ENCODE measurements at places on chromosomes 16 and 17.

- DNase-seq, result no peak
These were observed 42.6 kb downstream of the KLHDC4 start for GRCh38 chr16:87723226-87723623.

- no peak for DNase-seq
These were observed 29.9 kb downstream of the SMURF2 start for GRCh38 chr17:64632194-64632593.

DNA sequence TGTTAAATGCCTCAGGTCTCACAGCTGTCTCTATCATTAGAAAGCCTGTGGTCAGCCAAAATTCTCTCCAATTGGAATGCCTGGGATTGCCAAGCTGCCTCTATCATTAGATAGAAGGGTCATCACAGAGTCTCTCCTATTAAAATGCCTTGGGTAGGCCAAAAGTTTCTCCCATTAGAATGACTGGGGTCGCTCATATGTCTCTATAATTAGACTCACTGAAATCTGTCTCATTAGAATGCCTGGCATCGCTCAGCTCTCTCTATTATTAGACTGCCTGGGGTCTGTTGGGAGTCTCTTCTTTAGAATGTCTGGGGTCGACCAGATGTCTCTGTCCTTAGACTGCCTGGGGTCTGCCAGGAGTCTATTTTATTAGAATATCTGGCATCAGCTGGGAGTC, 2265.1 kb downstream of the TP53TG3F start:
- no peak for DNase-seq

DNA sequence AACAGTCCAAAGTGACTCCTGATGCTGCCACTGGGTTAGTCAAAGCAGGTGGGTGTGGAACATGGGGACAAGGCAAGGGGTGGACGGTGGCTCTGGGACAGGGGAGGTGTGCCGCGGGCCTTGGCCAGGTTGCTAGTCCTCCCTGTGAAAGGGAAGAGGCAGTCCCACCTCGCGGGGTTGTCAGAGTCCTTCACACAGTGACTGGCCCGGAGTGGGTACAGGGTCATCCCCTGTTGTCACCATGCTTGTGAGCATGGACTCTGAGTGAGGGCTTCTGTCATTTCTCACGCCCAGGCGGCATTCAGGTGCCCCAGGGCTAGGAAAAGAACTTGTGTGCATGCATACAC, 3.1 kb upstream of the ZNF469 start:
- no peak for DNase-seq

- DNase-seq, result no peak
These were observed 4.4 kb downstream of the KIF19 start for GRCh38 chr17:74330446-74330845.

DNA sequence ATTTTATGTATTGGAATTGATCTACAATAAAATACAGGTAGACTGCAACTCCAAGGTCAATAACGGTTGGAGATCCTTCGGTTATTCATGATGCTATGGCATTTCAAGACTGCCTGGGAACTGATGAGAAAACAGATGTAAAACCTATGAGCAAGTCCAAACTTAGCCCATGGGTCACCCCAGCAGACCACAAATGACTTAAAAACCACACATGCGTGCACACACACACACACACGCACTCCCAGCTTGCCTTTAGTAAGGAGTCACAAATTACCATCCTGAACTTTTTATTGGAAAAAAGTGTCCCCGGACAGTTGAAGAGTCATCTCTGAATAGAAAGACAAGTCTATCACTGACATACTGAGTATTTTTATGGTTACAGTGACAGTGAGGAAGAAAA, 26.7 kb downstream of the TRIM25 start:
- no peak for DNase-seq

GRCh38 chr16:75483222-75483621, 12.0 kb downstream of the CHST6 start:
- DNase-seq, result no peak

DNA sequence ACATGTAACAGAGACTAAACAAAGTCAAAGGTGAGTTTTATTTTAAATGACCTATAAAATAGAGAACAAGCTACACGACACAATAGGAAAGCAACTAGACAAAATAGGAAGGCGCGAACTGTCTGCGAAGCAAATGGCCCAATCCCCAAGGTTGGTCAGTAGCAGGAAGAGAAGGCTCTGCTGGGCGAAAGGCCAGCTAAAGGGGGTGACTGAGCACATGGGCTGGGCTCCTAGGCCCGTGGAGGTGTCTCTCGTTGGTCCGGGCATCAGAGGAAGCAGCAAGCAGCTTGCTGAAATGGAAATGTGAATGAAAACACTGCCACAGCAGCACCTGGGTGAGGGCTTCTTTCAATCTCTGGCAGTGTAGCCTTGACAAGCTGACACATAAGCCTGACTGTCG, 129.4 kb downstream of the ZNF778 start:
- DNase-seq, result no peak

DNA sequence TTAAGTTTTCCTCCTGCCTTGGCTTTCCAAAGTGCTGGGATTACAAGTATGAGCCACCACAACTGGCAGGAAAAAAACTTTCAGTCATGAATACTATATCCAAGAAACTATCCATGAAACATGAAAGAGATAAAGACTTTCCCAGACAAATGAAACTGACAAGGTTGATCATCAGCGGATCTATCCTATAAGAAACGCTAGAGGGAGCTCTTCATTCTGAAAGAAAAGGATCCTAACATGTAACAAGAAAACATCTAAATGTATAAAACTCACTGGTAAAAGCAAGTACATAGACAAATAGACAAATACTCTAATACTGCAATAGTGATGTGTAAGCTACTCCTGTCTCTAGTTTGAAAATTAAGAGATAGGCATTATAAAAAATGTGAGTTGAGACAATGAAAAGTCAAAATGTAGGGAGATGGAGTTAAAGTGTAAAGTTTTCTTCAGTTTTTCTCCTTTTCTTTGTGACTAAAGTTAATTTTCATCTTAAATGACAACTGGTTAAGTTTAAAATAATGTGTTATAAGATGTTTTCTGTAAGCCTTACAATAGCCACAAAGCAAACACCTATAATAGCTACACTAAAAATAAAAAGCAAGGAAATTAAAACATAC, 79.6 kb upstream of the TEKT1 start:
- no peak for DNase-seq

DNA sequence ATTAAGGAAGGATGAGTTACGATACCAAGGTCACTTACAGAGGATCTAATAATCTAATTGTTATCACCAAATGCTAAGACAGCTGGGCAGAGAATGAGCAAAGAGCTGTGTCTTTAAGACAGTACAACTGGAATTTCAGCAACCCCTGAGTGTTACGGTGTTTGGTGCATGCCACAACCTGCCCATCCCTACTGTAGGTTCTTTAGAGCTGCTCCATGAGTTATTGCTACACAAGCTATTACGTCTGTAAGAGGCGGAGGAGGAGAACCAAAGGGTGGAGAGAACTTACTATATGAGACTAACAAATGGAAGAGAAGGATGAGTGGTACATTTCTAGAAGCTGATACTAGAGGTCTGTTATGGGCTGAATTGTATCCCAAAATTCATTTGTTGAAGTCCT, 14.2 kb upstream of the C17orf78 start:
- no peak for DNase-seq

GRCh38 chr16:85751698-85752501, 1.0 kb upstream of the C16orf74 start:
- no peak for DNase-seq

- DNase-seq, result no peak
These were observed 2.1 kb downstream of the MFAP4 start for GRCh38 chr17:19384723-19385391.

DNA sequence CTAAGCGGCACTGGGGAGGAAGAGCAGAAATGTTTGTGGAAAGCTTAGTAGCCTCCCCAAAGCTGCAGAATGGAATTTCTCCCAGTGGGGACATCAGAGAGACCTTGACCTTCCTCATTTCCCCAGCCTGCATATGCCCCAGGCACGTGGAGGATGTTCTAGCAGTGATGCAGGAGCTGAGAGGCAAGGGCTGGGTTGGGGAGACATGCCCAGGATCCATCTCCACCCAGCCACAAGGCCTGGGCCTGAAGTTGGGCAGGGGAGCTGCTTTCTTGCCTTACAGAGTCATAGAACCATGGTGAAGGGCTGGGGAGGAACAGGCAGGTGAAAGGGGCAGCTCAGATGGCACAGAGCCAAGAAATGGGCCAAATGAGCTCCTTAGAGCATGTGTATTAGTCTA, 104.0 kb downstream of the TMEM132E start:
- DNase-seq, result peak; percentile 41

GRCh38 chr16:29148131-29148691, 163.4 kb downstream of the LAT start:
- DNase-seq, result no peak

DNA sequence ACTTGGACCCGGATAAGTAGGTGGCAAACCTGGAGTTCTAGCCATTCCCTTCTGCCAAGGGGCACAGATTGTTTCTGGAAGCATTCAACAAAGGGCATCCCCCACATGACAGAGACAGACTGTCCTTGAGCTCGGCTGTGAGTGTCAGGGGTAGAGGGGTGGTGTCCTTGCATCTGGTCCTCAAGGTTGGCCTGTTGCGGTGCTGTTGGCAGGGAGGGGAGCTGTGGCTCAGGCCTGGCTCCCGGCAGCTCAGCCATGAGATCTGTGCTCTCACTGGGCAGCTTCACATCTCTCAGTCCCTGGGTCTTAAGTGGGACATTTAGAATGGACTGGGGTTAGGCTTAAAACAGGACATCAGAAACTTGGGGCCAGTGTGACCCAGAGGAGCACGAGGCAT, 20.4 kb downstream of the CCDC182 start:
- no peak for DNase-seq

- no peak for DNase-seq
These were observed 60.9 kb downstream of the RPTOR start for GRCh38 chr17:80605326-80606066.

- DNase-seq, result no peak
These were observed 21.6 kb upstream of the SLC6A2 start for GRCh38 chr16:55634193-55634592.

GRCh38 chr17:7307686-7308624, 527 bp downstream of the EIF5A start:
- peak; percentile 73 for DNase-seq

- no peak for DNase-seq
These were observed 78.0 kb downstream of the KNOP1 start for GRCh38 chr16:19639986-19640421.

DNA sequence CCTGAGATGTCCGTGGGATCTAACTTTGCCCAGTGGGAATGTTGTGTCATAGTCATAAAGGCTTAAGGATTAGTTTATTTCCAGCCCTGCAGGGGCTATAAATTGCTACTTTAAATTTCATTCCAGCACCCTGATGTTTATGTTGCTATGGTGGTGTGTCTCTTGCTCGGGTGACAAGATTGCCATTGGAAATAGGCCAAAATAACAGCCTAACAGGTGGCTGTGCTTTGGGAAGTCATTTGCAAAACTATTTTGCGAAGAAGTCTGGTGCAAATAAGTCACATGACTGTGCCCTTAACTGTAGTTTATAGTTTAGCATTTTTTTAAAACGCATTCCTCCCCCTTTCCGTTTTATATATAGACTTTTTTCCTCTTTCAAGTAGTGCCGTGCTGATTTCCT, 23.1 kb downstream of the PITPNC1 start:
- DNase-seq, result no peak

- DNase-seq, result no peak
These were observed 137.3 kb upstream of the CES5A start for GRCh38 chr16:56012482-56012811.

DNA sequence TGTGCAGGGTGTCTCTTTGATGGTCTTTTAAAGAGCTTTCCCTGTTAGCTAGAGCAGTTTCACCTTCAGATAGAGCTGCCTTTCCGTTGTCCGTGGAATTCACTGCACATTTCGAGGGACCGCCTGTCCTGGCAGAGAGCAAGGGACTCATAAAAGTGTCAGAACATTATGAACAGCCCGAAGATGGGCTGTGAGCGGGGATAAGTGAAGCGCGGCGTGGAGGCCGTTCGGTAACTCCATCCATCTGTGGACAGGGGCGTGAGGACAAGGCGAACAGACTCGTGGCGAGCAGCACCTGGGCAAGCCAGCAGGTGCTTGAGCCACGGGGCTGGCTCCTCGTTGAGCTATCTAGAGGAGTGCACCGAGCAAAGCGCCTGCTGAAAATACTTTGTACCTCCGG, 371.2 kb downstream of the MAF start:
- DNase-seq, result no peak

- no peak for DNase-seq
These were observed 26.4 kb downstream of the DUS2 start for GRCh38 chr16:68049449-68049848.

- no peak for DNase-seq
These were observed 7.4 kb downstream of the CMIP start for GRCh38 chr16:81451753-81452680.

- DNase-seq, result no peak
These were observed 11.4 kb upstream of the CCL2 start for GRCh38 chr17:34243364-34244320.

- no peak for DNase-seq
These were observed 366.2 kb upstream of the MON1B start for GRCh38 chr16:76824791-76825190.

- peak; percentile 94 for DNase-seq
These were observed 1.9 kb downstream of the CCR10 start for GRCh38 chr17:42679492-42680330.

GRCh38 chr17:49407086-49407485, 7.6 kb downstream of the PHB1 start:
- DNase-seq, result no peak

- no peak for DNase-seq
These were observed 964.4 kb upstream of the GOT2 start for GRCh38 chr16:59698346-59699020.

DNA sequence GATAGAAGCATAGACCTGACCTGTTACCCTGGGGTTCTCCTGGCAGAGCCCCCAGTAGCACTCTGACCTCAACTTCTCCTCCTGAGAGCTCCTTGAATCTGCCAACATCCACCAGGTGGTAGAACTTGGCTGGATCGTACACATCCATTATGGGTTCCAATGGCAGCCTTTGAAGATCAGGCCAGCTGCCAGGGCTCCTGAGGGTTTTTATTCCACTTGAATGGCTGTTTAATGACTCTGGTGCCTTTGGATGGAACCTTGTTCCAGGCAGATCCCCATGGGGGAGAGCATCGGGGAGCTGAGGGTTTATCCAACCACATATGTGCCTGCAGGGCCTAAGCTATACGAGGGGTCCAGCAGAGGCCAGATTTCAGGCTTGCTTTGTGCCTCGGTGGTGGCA, 47.1 kb upstream of the CLEC19A start:
- no peak for DNase-seq

DNA sequence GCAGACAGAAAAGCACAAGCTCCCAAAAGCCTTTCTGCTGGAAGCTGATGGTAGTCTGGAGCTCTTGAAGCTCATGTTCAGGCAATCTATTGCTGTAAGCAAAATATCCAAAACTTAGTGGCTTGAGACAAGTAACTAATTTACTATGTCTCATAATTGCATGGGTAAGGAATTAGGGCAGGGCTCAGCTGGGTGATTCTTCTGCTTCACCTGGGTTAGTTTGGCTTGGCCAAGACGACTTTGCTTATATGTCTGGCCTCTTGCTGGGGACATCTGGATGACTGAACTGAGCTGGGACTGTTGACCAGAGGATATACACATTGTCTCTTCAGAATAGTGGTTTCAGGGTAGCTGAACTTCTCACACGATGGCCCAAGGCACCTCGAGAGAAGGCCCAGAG, 96.8 kb upstream of the WSCD1 start:
- no peak for DNase-seq
